Smooth muscle cell of the brain vasculature (primary cell): ENCODE measurements at places on chromosomes 2 and 18.

DNA sequence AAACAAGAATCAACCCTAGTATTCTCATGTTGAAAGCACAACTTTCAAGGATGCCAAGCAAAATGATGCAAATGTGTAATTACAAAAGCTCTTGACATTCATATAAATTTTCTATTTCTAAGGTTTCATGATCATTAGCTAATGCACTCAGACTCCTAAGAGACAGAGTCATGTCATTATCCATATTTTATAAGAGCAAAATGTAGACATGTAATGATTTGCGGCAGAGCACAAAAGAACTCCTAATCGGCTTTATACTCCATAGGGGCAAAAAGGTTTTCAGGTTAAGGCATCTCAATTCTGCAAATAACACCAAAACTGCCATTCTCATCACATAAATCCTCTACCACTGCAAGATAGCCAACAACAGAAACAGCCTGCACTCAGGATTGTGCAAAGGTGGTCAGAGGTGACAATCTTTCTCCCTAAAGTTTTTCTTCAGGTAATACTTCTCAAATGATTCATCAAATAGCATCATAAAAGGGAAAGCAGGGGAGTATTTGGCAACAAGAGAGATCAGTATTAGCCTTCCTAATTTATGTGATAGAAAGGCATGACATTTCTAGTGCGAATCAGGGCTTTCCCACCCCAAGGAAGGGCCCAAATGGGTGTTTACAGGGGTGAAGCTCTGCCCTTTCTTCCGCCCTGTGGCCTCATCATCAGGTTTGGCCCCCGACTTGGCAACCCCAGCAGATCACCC, 64.7 kb downstream of the STK39 start:
- no peak for DNase-seq

DNA sequence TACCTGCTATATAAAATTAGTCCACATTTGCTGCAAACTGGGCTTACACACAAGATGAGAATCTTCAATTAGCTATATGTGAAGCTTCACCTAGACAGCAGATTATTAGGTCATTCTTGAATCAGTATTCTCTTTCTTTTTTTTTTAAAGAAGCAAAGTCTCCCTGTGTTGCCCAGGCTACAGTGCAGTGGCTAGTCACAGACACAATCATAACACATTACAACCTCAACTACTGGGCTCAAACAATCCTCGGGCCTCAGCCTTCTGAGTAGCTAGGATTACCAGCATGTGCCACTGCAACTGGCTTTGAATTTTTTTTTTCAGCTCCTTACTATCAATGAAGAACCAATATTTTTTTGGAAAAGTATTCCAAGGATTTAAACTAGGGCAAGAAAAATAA, 30.5 kb downstream of the OLA1 start:
- DNase-seq = no peak

GRCh38 chr2:3288470-3289170, 89.0 kb downstream of the EIPR1 start:
- no peak for DNase-seq

DNA sequence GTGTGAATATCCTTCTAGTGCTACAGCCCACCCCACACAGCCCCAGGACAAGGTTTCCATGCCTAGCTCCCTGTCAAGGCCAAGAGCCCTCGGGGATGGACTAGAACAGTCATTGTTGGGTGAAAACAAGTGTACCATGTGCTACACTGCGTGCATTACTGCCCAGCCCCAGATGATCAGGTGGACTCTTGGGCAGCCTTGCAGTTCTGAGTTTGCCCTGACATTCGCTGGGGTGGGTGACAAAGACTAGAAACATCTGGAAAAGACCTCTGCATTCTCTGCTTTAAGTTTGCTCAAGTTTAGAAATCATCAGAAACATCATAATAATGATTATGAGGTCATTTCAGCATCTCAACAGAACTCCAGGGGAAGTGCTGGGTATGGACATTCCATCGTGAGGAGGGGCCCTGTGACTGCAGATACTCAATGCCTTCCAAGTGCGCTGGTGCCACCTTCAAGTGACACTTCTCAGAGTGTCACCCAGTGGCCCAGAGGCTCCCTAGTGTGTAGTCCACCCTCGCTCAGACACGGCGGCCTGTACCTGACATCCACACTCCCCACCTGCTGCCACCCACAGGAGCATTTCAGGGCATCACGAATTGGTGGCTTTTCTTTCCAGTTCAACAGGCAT, 5.3 kb upstream of the PXDN start:
- DNase-seq = no peak

DNA sequence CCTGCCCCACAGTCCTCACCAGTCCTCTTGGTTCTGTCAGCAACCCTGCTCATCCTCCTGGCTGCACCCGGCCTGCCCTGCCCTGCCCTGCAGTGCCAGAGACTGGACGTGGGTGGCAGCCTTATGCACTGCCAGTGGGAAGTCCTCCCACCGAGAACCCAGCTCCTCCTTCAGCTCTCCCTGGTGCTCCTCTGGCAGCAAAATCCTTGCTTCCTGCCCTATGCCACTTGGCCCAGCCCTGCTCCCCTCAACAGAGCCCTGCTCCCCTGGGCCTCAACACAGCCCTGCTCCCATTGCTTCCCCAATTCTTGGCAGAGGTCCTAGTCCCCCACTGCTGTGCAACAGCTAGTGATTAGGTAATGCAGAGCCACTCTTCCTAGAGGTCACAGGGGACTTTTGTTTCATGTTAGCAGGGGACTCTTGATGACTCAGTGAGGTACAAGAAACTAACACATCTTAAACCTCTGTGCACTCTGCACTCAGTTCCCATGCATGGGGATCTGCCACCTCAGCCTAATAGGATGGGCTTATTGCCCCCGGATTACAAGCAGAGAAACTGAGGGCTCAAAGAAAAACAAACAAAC, 58.0 kb upstream of the EDAR start:
- no peak for DNase-seq

GRCh38 chr2:102483086-102483485, 10.1 kb downstream of the SLC9A4 start:
- DNase-seq = no peak

DNA sequence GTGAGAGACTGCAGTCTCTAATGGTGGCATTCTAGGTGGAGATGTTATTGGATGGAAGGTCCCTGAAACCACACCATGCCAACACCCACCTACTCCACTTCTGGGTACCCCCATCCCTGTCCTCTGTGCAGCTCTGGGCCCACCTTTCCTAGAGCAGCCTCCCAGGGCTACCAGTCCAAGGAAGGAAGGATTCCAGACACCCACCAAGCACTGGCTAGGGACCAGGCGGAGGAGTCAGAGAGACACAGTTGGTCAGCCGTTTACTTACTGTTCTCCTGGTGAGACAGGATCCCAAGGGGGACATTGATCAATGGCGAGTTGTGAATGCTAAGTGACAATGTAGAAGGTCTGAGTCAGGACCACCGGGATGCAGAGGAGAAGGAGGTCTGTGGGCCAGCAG, 151.6 kb downstream of the TTC32 start:
- DNase-seq = no peak

- DNase-seq = no peak
These were observed 246.5 kb upstream of the SPRED2 start for GRCh38 chr2:65678779-65679391.

- DNase-seq = no peak
These were observed 91.0 kb upstream of the KCNH7 start for GRCh38 chr2:162929571-162929970.
